ENCODE measurements at places on chromosomes 4 and X. TPM values are rescaled to one million over a fixed set of nuclear protein-coding genes. Genes with fewer than 3 reads are reported as not detected.

Gene SHROOM2
- 2.0 TPM for total RNA-seq

Gene NPY5R
- total RNA-seq: under 0.01 TPM

Gene NEUROG2
- total RNA-seq: not detected

Gene GUCY1B1
- 61.1 TPM for total RNA-seq

Gene ENPP6
- 0.66 TPM for total RNA-seq

Gene CUL4B
- total RNA-seq: 46.2 TPM

Gene CXorf65
- total RNA-seq: not detected

Gene MAMLD1
- 6.4 TPM for total RNA-seq

Gene MUC7
- total RNA-seq: not detected

Gene TRIM61
- 2.8 TPM for total RNA-seq

Gene RADX
- total RNA-seq: 1.8 TPM

Gene TBC1D8B
- 5.4 TPM for total RNA-seq

Gene CHRDL1
- 180 TPM for total RNA-seq

Gene SLC26A1
- not detected for total RNA-seq

Gene PCDH10
- 1.8 TPM for total RNA-seq

Gene TRIM60
- total RNA-seq: not detected

Gene JCHAIN
- total RNA-seq: 1.4 TPM

Gene ANTXR2
- 189 TPM for total RNA-seq

Gene SASH3
- total RNA-seq: 8.7 TPM

Gene PABPC1L2A
- total RNA-seq: not detected

Gene SLC9B1
- not detected for total RNA-seq

Gene MTCP1
- total RNA-seq: 3.5 TPM

All from sigmoid colon (tissue), 7 donors.